HS-27A (cell line): ENCODE measurements at places on chromosomes 6 and 20.

DNA sequence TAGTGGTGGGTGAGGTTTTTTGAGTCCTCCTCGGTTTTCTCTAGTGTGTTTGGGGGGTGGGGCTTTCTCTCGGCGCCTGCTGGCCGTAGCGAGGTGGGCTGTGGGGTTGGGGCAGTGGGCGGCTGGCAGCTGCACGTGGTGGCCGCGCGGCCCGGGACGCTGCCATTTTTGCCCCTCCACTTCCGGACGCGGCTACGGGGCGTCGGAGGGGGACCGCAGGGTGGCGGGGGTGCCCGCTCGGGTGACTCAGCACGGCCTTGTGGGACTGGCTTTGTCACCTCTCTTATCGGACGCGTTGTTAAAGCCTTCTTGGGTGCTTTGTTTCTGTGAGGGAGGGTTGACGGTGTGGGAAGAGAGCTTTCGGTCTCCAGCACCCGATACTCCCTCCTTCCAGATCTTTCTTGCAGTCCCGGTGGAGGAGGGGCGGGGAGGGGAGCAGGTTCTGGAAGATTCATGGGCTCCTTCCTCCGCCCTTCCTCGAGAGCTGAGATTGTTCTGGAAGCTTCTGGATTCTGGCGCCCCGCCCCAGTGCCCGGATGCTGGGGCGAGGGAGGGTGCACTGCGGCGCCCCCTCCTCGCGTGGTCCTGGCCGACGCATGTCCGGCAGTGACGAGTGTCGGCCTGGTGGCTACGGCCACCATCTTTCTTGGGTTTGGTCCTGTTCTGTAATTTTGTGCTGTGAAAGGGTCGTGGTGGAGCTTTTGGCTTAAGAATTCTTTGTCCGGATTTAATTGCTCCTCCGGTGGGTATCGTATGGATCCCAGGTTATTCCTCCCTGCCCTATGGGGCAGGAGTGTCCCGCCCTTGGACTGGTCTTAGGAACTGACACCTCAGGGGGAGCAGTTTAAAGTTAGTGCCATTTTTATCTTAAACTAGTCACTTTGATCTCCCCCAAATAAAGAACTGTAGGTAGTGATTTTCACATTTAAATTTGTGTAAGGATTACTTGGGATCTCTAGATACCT is 719 bp downstream of the HSP90AB1 start:
- no peak for DNase-seq

DNA sequence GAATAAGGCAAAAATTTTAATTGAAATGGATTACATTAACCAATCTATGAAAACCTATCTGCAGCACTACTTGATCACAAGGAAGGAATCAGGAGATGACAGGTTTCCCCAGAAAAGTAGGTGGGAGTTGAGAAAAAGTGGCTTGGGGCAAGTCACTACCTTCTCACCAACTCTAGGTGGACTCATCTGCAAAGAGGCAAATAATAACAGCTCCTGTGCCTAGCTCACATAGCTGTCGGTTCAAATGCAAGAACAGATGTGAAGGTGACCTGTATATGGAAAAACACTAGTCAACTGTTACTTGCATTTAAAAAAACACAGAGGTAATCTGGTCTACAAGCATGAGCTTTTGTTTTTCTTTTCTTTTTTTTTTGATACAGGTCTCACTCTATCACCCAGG is 67.2 kb downstream of the POPDC3 start:
- DNase-seq, result no peak

GRCh38 chr6:68859233-68859632 is 224.2 kb downstream of the ADGRB3 start:
- DNase-seq, result no peak

GRCh38 chr6:34338811-34339210 is 53.7 kb downstream of the NUDT3 start:
- DNase-seq, result no peak

- no peak for DNase-seq
Observed at GRCh38 chr20:59143326-59143725, 20.3 kb upstream of the ZNF831 start.

DNA sequence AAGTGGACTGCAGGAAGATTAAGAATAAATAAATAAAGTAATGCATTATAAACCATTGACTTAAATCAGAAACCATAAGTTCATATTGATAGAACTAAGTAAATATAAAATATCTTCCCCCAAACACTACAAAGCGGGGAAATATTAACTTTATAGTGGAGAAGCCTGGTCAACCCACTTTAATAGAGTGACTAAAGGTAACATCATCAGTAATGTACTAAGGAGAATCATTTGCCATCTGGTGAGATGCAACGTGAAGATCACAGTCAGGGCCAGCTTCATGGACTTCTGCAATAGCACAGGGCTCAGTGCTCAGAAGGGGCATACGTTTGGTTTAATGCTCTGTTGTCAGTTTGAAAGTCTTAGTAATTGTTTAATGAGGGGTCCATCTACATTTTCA is 58.8 kb upstream of the CD83 start:
- no peak for DNase-seq

DNA sequence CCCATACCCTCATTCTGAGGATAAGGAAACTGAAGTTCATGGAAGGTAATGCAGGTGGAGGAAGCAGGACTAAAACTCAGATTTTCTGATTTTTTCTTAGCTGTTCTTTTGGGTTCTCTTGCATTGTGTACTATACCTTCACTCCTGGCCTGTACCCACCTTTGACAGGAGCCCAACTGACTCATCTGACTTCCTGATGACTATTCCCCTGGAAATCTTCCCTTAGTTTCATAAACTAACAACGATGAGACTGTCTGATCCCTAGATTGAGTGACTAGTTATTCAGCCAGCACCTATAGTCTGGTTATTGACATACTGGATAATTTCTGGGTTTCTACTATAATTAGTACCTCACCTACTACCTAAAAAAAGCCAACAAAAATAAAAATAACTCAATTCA is 10.1 kb downstream of the CRYBG1 start:
- DNase-seq, result no peak

DNA sequence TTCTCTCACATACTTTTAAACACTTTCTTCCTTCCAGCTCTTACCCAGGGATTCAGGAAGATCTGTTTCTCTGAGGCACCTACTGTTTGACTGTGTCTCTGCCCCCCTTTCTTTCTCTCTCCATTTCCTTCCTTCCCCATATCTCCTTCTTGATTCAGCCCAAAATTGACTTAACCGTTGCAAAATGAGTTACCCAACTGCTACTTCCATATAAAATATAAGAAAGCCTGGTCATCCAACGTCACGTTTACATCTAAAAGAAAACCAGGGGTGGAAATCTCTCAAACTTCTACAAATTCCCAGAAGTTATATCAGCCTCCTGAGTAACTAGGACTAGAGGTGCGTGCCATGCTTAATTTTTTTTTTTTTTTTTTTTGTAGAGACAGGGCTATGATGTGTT is 95.2 kb upstream of the INSM1 start:
- DNase-seq, result no peak

- DNase-seq, result no peak
Observed at GRCh38 chr6:23280437-23280836, 711.1 kb downstream of the HDGFL1 start.

GRCh38 chr6:147067184-147067583 is 137.0 kb upstream of the STXBP5 start:
- DNase-seq, result no peak

DNA sequence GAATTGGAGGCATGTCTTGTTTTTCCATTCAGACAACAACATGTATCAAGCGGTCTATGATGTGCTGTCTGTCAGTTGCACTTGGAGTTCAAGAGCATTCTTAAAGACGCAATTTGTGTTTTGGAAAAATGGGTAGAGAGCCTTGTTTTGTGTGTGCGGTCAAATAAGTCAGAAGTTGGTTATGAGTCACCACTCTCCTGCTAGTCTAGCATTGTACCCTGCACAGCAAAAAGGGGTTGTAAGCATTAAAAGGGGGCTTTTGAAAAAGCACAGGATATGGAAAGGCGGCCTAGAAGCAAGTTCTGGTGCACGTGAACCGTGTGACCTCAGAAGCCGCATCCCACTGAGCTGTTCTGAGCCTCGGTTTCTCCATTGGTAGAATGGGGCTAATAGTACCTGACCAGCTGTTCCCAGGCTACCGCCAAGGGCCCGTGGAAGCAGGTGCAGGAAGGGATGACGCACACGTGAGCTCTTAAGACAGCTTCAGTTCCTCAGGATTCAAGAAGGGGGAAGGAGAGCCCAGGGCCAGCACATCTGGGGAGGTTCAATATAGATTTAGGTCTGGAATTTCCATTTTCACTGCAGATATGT is 61.6 kb upstream of the SNX9 start:
- peak; percentile 42 for DNase-seq

GRCh38 chr6:136920671-136921380 is 1.3 kb upstream of the SLC35D3 start:
- no peak for DNase-seq

GRCh38 chr6:28884423-28885131 is 39.2 kb downstream of the TRIM27 start:
- no peak for DNase-seq

- no peak for DNase-seq
Observed at GRCh38 chr6:131061041-131061750, 1.8 kb downstream of the EPB41L2 start.

- DNase-seq, result no peak
Observed at GRCh38 chr6:8337147-8337546, 98.2 kb downstream of the SLC35B3 start.

- DNase-seq, result no peak
Observed at GRCh38 chr6:91490671-91491301, 903.9 kb upstream of the MAP3K7 start.

- no peak for DNase-seq
Observed at GRCh38 chr6:49406250-49406970, 56.6 kb downstream of the MMUT start.

DNA sequence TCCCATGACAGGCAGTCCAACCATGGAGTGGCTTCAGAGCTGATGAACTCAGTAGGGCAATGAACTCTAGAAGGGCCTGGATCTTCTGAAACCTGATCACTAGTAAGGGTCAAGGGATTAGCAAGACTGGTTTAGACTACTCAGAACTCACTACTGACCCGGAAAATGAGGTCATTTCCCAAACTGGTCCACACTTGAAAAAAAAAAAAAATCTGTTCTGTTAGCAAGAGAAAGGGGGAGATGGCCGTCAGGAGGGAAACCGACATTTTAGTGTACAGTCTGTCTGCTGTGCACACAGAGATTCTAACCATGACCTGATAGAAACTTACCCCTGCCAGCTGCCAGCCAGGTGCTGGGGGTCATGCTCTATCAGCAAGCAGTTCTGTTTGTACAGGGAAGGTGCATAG is 262.4 kb upstream of the AGPAT4 start:
- DNase-seq, result no peak

DNA sequence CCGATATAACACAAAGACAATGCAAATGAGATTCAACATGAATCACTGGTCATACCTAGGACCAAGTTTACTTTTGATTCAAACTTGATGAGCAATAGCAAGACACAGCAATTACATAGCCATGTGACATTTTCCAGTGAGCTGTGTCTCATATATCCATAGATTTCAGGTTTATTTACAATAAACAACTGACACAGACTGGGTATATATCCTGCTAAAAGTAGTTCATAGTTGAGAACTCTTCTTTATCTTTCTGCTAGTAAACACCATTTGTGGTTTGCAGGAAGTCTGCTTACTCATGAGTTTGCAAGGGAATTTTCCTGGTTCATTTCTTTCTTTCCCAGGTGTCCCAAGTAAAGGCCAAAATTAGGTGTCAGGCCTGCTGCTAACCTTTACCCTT is 343.4 kb downstream of the KIF16B start:
- no peak for DNase-seq

DNA sequence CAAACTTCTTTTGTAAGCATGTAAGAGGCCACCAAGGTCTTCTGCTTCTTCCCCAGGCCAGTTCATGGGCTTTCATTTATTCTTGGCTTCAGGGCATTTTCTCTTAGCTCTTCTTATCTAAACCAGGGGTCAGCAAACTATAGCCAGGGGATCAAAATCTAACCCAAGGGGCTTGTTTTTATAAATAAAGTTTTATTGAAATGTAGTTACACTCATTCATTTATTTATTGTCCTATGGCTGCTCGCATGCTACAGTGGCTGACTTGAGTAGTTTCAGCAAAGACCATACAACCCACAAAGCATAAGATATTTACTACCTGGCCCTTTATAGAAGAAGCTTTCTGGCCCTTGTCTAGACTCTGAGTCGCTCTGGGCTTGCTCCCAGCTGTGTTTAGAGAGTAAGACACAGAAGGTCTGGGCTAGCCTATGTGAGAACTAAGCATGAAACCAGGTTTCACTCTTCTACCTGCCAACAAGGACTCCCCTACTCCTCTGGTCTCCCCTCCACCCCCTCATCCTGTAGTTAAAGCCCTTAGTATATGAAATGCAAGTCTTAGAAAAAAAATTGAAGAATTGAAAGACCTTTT is 43.2 kb downstream of the KHDC1L start:
- no peak for DNase-seq

GRCh38 chr6:15434263-15434662 is 188.4 kb downstream of the JARID2 start:
- no peak for DNase-seq

DNA sequence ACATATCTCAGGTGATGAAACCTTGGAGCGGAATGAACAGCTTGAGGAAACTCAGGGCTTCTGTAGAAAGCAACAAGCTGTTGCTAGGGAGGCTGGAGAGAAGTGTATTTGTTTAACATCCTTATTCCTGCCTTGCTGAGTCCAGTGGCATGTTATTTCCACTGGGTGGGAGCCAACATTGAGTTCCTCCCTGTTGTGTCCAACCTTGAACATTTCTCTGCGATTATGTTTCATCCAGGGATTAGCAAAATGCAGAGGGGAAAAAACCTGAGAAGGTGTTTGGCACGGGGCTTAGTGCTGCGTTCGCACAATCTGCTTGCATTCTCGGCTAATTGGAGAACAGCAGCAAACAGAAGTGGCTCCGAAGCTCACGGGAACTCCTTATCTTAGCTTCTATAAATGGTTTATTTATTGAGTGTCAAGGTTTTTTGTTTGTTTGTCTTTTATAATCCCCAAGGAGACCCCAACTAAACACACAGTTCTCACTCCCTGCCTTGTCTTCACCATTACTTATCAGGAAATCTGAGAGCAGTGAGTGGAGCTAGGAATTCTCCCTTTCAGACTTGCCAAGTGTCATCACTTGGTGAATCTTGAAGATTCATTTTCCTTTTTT is 412.8 kb downstream of the CDC5L start:
- DNase-seq, result no peak

GRCh38 chr20:58054082-58054779 is 174.2 kb downstream of the ANKRD60 start:
- DNase-seq, result no peak

GRCh38 chr6:142008016-142008735 is 124.5 kb upstream of the GJE1 start:
- DNase-seq, result no peak

DNA sequence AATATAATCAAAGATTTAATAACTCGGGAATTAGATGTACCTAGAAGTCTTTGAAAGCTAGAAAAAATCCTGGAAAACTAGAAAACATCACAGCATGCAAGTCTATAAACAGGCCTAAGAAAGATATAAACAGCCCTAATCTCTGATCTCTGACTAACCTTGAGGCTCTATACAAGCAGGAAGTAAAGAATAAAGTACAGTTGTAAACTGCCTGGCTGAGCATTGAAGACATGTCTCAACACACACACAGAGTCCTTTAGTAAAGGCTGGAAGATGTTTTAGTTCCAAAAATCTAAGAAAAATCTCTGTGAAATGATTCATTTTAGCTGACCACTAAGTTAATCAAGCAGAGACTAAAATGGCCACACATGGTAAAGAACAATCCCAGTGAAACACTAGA is 774.5 kb downstream of the EYS start:
- DNase-seq, result no peak
